Nucleus accumbens (tissue), 56 donors: ENCODE measurements at places on chromosomes 3 and 15.

- DNase-seq: no peak
Observed at GRCh38 chr3:128319741-128320141, 146.9 kb downstream of the DNAJB8 start.

- no peak for DNase-seq
Observed at GRCh38 chr3:139522421-139522820, 17.1 kb downstream of the RBP1 start.

DNA sequence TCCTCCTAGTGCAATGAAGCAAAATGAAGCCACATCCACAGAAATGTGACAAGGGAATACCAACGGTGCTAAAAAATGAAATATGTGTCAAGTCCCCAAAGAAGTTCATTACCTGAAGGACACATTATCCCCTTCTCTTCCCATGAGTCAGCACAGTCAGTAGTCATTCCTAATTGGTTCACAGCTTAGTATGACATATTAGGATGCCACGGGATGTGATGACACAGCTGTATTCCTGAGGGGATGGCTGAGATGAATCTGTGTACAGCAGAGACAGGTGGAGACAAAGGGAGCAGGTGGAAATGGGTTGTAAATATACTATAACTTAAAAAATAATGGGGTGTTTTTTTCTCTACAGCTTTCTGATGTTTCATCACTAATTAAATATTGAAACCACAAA lies 273.4 kb downstream of the ARRDC4 start:
- DNase-seq: no peak

- DNase-seq: no peak
Observed at GRCh38 chr3:156885761-156886160, 59.6 kb downstream of the LEKR1 start.

GRCh38 chr15:83283813-83284558 lies 478 bp downstream of the BNC1 start:
- no peak for DNase-seq

DNA sequence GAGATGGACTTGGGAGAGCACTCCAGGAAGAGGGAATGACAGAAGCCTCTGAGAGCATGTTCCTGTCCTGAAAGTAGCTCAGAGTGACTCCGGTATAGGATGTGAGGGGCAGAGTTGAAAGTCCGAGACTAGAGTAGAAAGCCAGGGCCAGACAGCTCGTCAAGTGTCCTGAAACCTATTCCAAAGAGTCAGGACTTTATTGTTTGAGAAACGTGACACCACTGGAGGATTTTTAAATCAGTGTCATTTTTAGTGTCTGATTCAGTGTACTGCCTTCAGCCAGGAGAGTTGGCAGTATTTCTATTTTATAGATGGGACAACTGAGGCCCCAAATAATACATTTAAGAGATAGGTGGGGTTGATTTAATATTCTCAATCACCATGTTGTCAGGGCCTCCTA lies 1.6 kb upstream of the RBMS3 start:
- no peak for DNase-seq

GRCh38 chr3:68912376-68912775 lies 20.0 kb downstream of the TAFA4 start:
- DNase-seq: no peak

DNA sequence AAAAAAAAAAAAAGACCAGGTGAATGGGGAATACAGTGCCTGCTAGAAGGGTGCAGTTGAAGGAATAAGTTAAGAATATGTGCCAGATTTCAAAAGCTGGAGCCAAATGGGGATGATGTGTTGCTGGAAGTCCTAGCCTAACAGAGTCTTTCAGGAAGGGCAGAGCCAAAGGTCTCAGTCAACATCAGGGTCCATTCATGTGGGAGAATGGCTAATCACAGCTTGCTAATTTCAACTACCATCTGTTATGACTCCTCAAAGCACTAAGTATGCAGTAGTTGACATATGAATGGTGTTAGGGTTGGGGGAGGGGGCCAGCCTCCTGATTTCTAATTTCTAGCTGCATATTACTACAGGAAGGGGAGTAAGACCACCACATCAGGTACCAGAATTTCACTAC lies 4.4 kb downstream of the ZBTB38 start:
- DNase-seq: no peak

GRCh38 chr3:157134620-157135191 lies 25.2 kb downstream of the CCNL1 start:
- no peak for DNase-seq

- DNase-seq: no peak
Observed at GRCh38 chr15:35014241-35014640, 26.2 kb upstream of the ZNF770 start.

- no peak for DNase-seq
Observed at GRCh38 chr15:46471096-46471495, 836.3 kb downstream of the SQOR start.

GRCh38 chr15:66864871-66865281 lies 162.8 kb downstream of the SMAD6 start:
- no peak for DNase-seq
